ENCODE measurements at places on chromosomes 16 and 17. TPM values are rescaled to one million over a fixed set of nuclear protein-coding genes. Genes with fewer than 3 reads are reported as not detected.

The PRAC2 gene
- not detected for total RNA-seq

The LGALS3BP gene
- total RNA-seq: 75.9 TPM

The FZD2 gene
- total RNA-seq: 50.4 TPM

The ZDHHC7 gene
- total RNA-seq: 66.2 TPM

The TBC1D3G gene
- total RNA-seq: not detected

The LRRC3C gene
- total RNA-seq: not detected

The SP6 gene
- total RNA-seq: 2.8 TPM

The ANKRD40CL gene
- not detected for total RNA-seq

The ORC6 gene
- total RNA-seq: 45.9 TPM

The FSCN2 gene
- total RNA-seq: 1.4 TPM

The VAT1L gene
- not detected for total RNA-seq

The MT1M gene
- total RNA-seq: not detected

The SNX20 gene
- total RNA-seq: not detected

The OR2C1 gene
- total RNA-seq: not detected

The TP53TG3C gene
- total RNA-seq: 0.24 TPM

The TBC1D3K gene
- not detected for total RNA-seq

The CCL13 gene
- total RNA-seq: not detected

The AXIN1 gene
- 35.3 TPM for total RNA-seq

The CEP295NL gene
- total RNA-seq: 0.54 TPM

The PIGL gene
- 16.7 TPM for total RNA-seq

The CD300E gene
- total RNA-seq: not detected

The HAGHL gene
- 20.7 TPM for total RNA-seq

The TMEM106A gene
- total RNA-seq: 0.82 TPM

The PPP1R27 gene
- 0.10 TPM for total RNA-seq

The ADAP2 gene
- 2.5 TPM for total RNA-seq

The TNS4 gene
- 178 TPM for total RNA-seq

The KRTAP9-2 gene
- total RNA-seq: not detected

The CD300C gene
- total RNA-seq: 0.16 TPM

The DLX3 gene
- 0.15 TPM for total RNA-seq

The MYO15A gene
- 0.58 TPM for total RNA-seq

The PRSS22 gene
- 1.2 TPM for total RNA-seq

The KCNG4 gene
- total RNA-seq: not detected

The CACNG5 gene
- not detected for total RNA-seq

The SLFN5 gene
- total RNA-seq: 2.9 TPM

The PERCC1 gene
- total RNA-seq: not detected

The SPN gene
- total RNA-seq: not detected

The EFNB3 gene
- total RNA-seq: 1.6 TPM

The TBC1D3C gene
- not detected for total RNA-seq

The CCR7 gene
- total RNA-seq: 1.0 TPM
